GDM1 (cell line): ENCODE measurements at places on chromosomes 2 and 18.

DNA sequence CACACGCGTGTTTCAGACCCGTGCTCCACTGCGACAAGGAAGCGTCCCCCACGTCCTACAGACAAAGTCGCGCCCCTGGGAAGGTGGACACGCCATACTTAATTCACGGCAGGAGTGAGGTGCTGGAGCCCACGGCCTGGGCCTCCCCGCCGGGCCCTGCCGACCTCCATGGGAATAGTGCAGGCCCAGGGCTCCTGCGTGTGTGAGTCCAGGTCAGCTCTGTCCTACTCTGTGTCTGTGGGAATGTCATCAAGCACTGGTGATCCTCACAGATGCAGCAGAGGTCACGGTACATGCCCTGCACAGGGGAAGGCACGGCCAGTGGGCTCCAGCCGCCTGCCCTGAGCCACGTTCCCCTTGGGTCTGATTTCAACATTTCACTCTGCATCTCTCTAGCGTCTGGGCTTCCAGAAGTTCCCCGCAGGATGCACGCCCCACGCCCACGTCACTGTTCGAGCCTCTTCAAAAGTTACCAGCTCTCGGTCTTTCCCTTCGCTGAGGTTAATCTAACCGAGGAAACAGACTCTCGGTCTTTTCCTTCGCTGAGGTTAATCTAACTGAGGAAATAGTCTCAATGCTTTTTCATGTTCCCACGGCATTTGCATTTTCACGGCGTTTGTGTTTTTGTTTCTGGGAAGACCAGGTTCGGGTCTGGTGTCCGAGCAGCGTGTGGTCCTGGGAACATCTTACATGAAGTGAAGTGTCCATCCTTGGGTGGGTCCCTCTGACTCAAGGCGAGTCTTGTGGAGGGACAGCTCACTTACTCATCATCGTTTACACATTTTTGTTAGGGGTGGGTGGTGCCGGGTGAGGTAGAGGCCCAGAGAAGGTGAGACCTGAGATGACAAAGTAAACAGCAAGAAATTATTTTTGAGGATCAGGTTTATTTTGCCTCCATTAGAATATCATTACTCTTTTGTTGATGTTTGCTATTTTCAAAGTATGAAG, 157.3 kb upstream of the ALKAL2 start:
- no peak for DNase-seq

GRCh38 chr2:54966165-54966832, 84.0 kb downstream of the RTN4 start:
- no peak for DNase-seq

DNA sequence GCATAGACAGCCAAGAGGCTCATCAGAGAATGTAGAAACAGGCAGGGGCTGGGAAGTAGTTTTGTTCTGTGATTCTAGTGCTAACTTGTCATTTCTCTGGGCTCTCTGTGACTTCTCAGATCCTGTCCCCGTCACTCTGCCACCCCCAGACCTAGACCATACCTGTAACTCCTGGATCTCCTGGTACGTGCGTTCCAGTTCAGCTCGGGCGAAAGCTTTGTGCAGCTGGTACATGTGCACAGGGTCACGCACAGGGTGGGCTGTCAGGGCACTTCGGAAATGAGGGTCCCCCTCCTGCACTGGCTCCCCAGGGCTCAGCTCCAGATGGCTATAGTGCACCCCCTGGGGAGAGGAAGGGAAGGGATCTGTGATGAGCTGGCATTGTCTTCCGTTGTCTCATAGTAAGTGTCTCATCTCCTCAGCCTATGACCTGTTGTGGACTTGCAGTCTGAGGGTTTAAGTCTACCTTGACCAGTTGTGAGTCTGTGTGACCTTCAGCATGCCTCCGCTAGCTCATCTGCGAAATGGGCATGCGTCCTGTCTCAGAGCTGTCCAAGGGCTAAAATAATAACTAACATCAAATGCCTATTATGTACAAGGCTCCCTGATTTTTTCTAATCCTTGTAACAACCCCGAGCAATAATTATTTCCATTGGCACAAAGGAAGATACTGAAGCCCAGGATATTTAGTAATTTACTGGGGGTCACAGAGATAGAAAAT, 2.7 kb downstream of the CHPF start:
- DNase-seq = no peak

DNA sequence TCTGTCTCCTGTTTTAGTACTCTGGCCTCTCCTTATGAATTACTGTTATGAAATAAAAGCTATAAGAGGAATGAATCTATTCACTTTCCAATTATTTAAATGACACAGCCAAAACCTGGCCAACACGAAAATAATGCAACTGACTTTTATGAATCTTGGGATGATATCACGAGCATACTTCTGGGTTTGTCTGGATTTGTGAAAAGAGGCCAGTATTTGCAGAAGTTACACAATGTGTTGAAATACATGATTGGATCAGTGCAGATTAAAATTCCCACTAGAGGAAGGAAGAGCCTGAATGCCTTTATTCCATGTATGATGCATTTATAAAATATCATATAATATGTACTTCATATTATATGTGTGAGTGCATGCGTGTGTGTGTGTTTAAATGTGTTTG, 418.2 kb downstream of the GRB14 start:
- no peak for DNase-seq

DNA sequence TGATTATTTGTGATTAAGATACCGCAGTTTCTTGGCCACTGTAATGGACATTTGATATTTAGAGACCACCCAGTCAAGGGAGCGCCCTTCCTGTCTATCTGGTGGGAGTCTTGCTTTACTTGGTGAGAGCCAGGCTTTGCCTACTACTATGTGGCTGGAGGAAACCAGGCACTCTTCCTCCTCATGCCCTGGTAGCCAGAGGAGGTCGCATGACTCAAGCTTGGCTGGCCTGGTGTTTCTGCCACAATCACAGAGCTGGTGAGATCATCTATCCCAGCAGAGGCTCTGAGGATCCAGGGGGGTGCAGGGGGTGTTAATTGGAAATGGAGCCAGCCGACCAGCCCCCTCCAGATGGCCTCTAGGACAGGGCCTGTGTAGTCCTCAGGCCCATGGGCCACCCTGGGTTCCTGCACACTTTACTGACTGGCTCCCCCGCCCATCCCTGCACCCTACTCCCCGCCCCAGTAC, 46.8 kb upstream of the BIN1 start:
- DNase-seq = no peak

- no peak for DNase-seq
Observed at GRCh38 chr2:217802266-217802665, 200.5 kb downstream of the TNS1 start.

DNA sequence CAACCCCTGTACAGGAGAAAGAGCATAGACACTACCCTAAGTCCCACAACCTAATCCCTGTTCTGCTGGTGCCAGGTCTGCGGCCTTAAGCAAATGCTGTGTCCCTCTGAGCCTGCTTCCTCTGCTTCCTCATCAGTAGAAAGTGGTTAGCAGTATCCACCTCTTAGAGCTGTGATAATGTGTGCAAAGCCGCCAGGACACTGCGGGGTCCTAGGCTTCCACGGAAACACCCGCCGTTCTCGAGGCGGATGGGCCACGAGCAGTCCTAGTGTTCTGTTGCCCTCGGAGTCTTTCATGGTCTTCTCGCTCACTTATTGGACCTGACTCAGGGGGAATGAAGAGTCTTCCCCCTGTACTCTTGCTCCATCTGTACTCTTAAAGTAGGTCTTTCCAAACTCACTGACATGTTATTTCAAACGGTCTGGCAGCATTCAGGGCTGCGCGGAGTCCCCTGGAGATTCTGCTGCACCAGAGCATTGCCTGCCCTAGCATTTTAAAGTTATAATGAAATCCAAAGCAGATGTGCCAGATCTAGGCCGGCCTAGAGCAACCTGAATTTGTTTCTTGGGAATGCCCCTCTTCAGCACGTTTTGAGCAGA, 107.2 kb upstream of the ZNF236 start:
- no peak for DNase-seq

GRCh38 chr2:178912416-178913048, 105.3 kb upstream of the TTN start:
- DNase-seq = no peak

DNA sequence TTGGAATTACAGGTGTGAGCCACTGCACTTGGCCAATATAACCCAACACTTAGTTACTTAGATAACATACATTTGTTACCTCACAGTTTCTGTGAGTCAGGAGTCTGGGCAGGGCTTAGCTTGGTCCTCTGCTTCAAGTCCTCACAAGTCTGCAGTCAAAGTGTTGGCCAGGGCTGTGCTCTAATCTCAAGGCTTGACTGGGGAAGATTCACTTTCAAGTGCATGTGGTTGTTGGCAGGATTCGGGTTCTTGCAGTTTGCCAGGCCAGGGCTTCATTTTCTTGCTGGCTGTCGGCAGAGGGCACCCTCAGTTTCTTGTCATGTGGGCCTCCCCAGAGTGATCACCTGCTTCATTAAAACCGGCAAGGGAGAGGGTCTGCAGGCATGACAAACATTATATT, 103.7 kb downstream of the SLC4A3 start:
- no peak for DNase-seq

GRCh38 chr2:2856723-2857415, 520.7 kb downstream of the EIPR1 start:
- DNase-seq = no peak

- no peak for DNase-seq
Observed at GRCh38 chr2:68970566-68971265, 3.7 kb upstream of the GKN1 start.

GRCh38 chr2:168434146-168434545, 21.9 kb upstream of the CERS6 start:
- no peak for DNase-seq

DNA sequence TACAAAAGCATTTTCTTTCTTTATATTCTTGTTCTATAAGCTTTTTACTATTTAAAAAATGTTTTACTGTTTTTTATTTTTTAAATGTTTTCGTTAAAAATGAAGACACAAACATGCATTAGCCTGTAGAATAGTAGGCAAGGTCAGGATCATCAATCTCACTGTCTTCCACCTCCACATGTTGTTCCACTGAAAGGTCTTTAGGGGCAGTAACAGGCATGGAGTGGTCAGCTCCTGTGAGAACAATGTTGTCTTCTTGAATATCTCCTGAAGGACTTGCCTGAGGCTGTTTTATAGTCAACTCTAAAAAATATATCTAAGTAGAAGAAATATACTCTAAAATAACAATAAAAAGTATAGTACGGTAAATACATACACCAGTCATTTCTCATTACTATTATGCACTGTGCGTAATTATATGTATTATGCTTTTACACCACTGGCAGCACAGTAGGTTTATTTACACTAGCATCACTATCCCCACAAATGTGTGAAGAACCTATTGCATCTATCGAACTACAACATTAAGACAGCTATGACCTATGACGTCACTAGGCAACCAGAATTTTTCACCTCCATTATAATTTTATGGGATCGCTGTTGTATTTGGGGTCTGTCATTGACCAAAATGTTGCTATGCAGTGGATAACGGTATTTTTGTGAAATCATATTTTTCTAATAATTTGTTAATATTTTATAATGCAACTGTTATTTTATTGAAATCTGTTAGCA, 764.3 kb downstream of the METTL4 start:
- DNase-seq = no peak

DNA sequence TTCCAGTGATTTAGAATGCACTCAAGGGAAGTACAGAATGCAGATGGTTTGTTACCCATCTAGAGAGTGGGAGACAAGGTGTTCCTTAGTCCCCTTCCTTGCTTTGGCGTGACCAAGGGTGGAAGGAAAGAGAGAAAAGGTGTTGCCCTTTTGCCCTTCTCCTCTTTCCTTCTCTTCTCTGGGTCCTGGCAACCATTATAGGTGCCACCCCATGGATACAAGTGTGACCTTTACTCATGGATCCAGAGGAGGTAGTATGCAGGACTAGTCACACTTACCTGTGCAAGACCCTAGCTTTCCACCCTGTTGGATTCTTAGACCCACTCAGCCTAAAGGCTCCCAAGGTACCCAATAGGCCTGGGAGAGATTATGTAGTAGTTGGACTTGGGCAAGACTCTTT, 11.6 kb upstream of the RBFA start:
- no peak for DNase-seq

GRCh38 chr2:27752551-27753237, 18.8 kb upstream of the MRPL33 start:
- DNase-seq = no peak

GRCh38 chr2:241540771-241541561, 17.6 kb upstream of the BOK start:
- no peak for DNase-seq

DNA sequence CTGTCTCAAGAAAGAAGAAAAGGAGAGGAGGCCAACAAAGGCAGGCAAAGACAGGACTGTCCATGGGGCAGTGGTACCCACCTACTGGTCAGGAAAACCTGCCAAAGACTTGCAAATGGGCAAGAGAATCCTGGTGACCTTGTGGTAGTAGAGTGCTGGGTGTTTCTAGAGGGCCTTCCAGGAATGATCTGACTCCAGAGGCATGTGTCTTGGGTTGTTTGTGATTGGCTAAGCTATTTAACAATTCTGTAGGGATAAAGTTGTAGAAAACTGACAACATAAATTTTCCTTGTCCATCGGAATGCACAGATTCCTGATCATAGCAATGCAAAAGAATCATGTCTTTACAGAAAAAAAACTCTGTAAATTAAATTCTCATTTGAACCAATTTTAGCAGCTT, 68.5 kb upstream of the ZNF532 start:
- DNase-seq = no peak

- peak; percentile 63 for DNase-seq
Observed at GRCh38 chr2:41180387-41180786, 728.5 kb upstream of the SLC8A1 start.

DNA sequence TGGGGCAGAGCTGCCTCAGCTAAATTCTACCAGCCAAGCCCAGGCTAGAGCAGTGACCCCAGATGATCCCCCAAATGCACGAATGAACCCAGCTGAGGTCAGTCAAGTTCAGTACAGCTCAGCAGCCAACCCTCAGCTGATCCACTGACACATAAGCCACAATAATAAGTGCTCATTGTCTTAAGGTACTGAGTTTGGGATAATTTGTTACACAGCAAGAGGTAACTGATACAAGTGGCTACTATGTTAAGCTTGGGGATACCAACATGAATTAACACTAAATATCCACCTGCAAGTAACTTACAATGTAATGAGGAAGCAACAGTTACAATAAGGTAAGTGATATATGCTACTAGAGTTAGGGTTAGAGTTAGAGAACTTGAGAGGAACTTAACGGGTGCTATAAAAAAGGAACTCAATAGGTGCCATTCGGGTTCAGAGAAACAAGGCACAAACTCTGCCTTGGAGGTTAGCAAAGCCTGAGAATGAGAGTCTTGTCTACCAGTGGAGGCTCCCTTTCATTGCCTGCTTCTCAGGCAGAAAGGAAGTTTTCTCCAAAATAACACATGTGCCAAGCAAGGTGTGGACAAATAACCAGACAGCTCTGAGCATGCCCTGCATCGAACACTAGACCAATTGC, 189.4 kb downstream of the ARL4C start:
- DNase-seq = no peak

DNA sequence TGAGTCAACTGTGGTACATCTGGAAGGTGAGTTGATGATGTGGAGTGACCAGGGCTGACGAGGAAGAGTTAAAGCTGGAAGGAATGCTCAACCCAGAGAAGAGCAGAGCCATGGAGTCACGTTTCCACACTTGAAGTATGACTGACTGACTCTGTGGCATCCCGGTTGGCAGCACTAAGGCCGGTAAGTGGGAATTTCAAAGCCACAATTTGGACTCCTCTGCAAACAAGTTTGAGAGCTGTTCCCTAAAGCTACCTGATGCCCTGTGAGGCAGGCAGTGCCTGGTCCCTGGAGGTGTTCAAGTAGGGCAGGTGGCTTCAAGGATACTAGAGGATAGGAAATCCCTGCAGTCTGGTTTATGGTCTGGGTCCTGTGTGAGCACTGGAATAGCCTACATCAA, 69.3 kb upstream of the ITGB6 start:
- no peak for DNase-seq

GRCh38 chr2:20606198-20606597, 44.7 kb downstream of the HS1BP3 start:
- no peak for DNase-seq

GRCh38 chr2:29159125-29159524, 43.9 kb downstream of the CLIP4 start:
- no peak for DNase-seq

GRCh38 chr2:162211732-162212131, 31.5 kb downstream of the FAP start:
- DNase-seq = no peak
